ENCODE measurements at places on chromosomes 7 and 10.
A peak's percentile ranks its signal among the peaks of the same experiment; 100 is the strongest.

DNA sequence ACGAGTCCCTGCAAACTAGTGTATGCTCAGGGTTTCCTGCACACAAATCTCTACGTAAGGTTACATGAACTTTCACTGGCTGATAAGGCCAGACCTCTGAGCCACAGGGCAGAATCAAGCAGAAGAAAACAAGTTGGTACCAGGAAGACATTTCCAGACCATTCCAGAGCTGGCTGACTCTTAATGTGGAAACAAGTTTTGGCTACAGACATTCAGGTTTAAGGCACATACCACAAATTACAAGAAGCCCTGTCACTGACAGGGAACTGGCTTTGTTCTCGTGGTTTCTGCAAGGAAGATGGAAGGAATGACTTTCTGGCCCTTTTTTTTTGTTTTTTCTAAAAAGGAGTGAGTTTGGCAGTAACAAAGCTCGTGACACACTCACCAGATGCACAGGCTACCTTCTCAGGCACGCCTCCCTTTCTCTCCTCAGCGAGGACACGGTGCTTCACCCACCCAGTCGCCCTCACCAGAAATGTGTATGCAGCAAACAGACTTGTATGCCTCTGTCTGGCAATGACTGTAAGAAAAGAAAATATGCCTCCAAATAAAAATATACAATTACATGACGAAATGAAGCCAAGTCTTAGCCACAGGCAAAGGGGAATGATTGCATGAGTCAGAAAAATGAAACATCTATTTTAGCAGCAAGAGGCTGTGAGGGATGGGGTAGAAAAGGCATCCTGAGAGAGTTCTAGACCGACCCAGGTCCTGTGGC lies 22.6 kb downstream of the PLAC9 start:
- no peak for DNase-seq
- H3K27ac ChIP-seq: peak overlapping the region; percentile 68
- no peak overlapping the region for H3K4me3 ChIP-seq
- peaks cover 90% of the 10 kb centered on the region for H3K36me3 ChIP-seq

DNA sequence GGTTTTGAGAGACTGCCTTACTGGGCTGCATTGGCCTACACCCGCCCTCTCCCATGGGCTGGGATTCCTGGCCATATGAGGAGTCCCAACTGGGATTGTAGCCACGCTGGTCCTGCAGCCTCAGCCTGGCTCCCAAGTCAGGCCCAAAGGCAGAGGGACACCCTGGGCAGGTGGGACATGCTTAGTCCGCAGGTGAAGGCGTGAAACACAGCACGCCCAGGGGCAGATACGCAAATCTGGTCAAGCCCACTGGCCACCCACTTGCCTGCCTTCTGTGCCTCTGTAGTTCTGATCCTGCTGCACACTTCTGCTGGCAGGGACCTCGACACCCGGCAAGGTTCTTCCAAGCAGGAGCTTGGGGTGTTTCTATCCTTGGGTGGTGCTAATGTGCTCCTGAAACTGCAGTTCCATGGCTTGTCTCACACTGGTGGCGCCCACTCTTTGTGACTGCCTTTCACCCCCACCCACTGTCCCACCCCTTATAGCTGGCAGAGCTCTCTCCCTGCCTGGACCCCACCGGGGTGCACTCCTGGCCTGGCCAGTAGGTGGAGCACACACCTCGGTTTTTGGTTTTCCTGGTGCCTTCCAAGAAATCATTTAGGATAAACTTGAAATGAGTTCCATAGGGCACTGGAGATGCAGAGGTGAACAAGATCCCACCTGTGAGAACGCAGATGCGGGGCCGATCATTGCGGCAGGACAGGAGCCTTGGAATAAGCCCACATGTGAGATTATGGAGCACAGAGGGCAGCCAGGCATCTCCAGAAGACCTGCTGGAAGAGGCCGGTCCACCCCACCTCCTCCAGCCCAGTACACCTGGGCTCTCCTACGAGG lies 47.9 kb downstream of the MKI67 start:
- H3K4me3 ChIP-seq: no peak overlapping the region
- no peaks in the 10 kb centered on the region for H3K27me3 ChIP-seq
- DNase-seq: peak; percentile 57
- H3K36me3 ChIP-seq: peaks cover 36% of the 10 kb centered on the region

DNA sequence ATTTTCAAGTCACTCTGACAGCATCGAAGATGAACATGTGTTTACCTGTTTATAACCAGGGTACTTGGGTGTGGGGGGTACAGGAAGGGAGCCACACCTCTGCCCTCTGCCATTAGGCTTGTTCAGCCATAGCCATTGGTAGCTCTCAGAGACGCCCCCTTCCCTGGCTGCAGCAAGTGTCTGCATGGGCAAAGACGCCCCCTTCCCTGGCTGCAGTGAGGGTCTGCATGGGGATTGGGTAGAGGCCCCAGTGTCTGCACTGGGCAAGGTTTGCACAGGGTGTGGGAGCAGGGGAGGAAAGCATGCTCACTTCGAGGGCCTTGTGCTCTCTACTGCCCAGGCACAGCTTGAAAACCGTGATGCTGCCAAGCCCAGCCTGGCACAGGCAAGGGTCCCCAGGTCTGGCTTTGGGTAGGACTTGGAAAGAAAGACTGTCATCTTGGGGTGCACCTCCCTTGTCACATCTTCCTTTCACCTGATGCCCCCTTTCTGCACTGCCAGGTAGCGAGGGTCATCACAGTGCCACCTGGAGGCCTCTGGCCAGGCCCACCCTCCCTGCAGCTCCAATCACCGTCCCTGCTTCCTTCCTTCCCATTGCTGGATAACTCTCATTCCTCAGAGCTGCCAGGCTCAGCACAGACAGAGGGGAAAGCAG lies 3.7 kb downstream of the TMEM225B start:
- no peaks in the 10 kb centered on the region for H3K36me3 ChIP-seq
- no peak overlapping the region for H3K4me3 ChIP-seq
- H3K4me1 ChIP-seq: no peaks in the 10 kb centered on the region
- H3K27me3 ChIP-seq: no peaks in the 10 kb centered on the region
- DNase-seq: no peak

GRCh38 chr10:75295868-75296441 lies 60.2 kb upstream of the COMTD1 start:
- no peak overlapping the region for H3K27ac ChIP-seq
- no peaks in the 10 kb centered on the region for H3K36me3 ChIP-seq
- DNase-seq: no peak
- H3K4me1 ChIP-seq: peaks cover 2% of the 10 kb centered on the region
- H3K4me3 ChIP-seq: no peak overlapping the region

- no peak for DNase-seq
- peak overlapping the region; percentile 85 for H3K27ac ChIP-seq
- no peaks in the 10 kb centered on the region for H3K27me3 ChIP-seq
- H3K4me3 ChIP-seq: peak overlapping the region; percentile 92
- peaks cover 20% of the 10 kb centered on the region for H3K36me3 ChIP-seq
These were observed 2.3 kb downstream of the ELMO1 start for GRCh38 chr7:37446371-37446770.

DNA sequence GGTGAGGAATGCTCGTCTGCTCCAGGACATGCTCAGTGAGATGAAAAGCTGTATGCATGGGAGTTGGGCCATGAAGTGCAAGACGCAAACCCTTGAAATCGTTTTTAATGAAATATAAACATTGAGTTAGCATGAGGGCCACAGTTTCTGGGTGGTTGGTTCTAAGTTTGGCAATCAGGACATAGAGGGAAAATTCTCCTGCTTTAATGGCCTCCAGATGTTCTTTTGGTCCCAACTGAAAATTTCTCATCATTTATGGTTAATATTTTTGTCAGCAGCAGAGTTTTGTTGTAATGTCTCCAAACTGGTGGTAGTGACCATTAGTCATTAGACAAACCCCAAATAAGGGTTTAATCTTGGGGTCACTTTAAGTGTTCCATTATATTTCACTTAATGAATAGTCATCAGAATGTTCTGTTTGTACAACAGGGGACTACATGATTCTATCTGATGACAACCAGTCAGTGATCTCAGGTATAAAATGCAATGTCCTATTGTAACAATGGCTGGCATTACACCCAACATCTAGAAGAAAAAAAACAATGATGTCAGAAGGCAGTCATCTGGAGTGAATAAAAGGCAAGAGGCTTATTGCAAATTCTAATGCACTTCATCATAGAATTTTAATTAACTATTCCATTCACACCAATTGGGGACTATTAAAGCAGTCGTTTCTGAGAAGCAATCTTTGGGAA lies 197.4 kb downstream of the JCAD start:
- H3K4me1 ChIP-seq: no peaks in the 10 kb centered on the region
- no peaks in the 10 kb centered on the region for H3K36me3 ChIP-seq
- H3K27me3 ChIP-seq: peaks cover 4% of the 10 kb centered on the region
- no peak overlapping the region for H3K27ac ChIP-seq
- no peak for DNase-seq
- H3K4me3 ChIP-seq: no peak overlapping the region

DNA sequence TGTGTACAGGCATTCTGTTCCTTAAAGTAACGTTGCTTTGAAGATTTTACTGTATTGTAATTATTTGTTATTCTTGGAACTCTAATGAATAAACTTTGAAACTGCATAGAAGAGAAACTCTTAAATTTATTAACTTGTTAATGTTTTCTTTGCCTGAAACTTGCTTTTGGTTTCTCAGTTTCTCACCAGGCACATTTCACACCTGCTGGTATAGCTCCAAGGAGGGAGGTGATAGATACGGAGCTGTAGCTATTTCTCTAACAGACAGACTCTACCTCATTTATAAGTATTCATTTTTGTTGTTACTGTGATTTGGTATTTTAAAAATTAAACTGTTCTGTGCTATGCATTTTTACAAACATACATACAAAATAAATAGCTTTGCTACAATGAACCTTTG lies 32.7 kb downstream of the R3HCC1L start:
- no peak for DNase-seq
- H3K36me3 ChIP-seq: peaks cover 32% of the 10 kb centered on the region
- H3K4me1 ChIP-seq: peaks cover 29% of the 10 kb centered on the region
- H3K27ac ChIP-seq: no peak overlapping the region

- no peaks in the 10 kb centered on the region for H3K36me3 ChIP-seq
- peaks cover 3% of the 10 kb centered on the region for H3K27me3 ChIP-seq
- no peak for DNase-seq
- no peak overlapping the region for H3K27ac ChIP-seq
- H3K4me3 ChIP-seq: no peak overlapping the region
These were observed 78.7 kb upstream of the ARID5B start for GRCh38 chr10:61822781-61823230.

DNA sequence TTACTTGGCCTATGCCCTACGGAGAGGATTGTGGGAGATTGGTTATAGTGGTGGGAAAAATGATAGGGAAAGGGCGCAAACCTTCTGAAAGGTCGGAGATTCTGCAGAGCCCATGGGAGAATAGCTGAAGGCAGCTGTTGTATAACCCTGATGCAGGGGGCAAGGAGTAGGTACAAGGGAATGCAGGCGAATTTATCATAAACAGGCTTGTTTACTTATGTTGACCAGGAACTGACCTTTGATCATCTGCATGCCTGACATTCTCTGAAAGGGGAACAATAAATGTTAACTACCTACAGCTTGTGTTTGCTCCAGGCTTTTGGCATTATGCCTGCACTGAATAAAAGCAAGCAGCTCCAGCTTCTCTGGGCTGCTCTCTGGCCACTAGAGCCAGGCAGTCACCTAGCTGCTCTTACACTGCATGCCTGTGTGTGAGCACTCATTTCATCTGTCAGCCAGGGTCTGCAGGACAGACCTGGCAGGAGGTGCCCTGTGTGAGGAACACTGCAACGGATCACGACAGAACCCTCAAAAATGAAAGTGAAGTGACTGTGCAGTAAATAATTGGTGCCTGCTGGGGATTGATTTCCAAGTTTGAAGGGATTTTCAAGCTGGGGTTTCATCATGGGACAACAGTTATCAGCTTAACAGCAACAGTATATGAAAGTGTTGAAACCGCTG lies 31.1 kb upstream of the ABCA13 start:
- H3K4me3 ChIP-seq: no peak overlapping the region
- DNase-seq: no peak
- no peaks in the 10 kb centered on the region for H3K27me3 ChIP-seq
- no peak overlapping the region for H3K27ac ChIP-seq

GRCh38 chr7:152615031-152615741 lies 60.8 kb downstream of the XRCC2 start:
- DNase-seq: no peak
- no peak overlapping the region for H3K27ac ChIP-seq
- H3K27me3 ChIP-seq: no peaks in the 10 kb centered on the region
- H3K4me3 ChIP-seq: no peak overlapping the region

- no peak overlapping the region for H3K4me3 ChIP-seq
- no peaks in the 10 kb centered on the region for H3K36me3 ChIP-seq
- H3K4me1 ChIP-seq: no peaks in the 10 kb centered on the region
- no peak for DNase-seq
- H3K27me3 ChIP-seq: peaks cover 27% of the 10 kb centered on the region
- H3K27ac ChIP-seq: no peak overlapping the region
These were observed 41.1 kb upstream of the CNPY1 start for GRCh38 chr7:155587486-155587885.

DNA sequence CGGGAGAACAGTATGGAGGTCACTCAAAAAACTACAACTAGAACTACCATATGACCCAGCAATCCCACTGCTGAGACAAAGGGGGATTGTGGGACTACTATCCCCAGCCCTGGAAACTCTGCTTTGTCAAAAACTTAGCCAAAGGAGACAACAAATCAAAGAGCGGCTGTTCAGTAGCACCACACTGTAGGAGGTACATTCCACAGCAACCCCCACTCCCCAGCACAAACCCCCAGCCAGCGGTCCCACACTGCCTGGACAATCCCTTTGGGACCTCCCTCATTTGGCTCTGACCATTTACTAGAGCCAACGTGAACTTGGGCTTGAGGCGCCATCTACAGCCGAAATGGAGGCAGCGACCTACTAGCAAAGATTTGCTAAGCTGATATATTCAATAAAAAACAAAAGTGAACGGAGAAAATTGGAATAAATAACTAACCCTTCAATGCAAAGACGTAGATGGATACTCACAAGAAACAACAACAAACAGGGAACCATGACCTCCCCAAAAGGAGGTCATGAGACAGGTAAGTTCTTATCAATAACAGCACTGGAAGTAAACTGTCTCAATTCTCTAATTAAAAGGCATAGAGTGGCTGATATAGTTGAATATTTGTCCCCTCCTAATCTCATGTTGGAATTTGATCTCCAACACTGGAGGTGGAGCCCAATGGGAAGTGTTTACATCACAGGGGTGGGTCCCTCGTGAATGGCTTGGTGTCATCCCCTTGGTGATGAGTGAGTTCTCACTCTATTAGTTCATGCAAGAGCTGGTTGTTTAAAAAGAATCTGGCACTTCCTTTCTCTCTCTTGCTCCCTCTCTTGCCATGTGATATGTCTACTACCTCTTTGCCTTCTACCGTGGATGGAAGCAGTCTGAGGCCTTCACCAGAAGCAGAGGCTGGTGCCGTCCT lies 119.0 kb upstream of the KCNMA1 start:
- no peaks in the 10 kb centered on the region for H3K4me1 ChIP-seq
- no peak overlapping the region for H3K4me3 ChIP-seq
- no peak overlapping the region for H3K27ac ChIP-seq
- peak; percentile 55 for DNase-seq

DNA sequence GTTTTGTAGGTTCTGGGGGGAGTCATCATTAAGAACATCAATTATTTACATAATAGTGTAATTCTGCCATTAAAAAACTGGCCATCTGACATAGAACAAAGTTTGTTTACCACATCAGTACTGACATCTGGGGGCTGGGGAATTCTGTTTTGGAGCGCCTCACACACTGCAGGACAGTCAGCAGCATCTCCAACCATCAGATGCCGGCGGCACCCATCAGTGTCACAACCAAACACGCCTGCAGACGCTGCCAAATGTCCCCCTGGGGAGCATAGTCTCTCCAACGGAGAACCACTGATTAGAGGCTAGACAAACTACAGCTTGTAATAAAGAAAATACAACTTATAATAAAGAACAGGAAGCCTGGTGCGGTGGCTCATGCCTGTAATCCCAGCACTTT lies 26.0 kb downstream of the GNA12 start:
- DNase-seq: no peak
- H3K27me3 ChIP-seq: no peaks in the 10 kb centered on the region
- H3K4me3 ChIP-seq: no peak overlapping the region
- peaks cover 27% of the 10 kb centered on the region for H3K4me1 ChIP-seq

Measured in activated CD8-positive, alpha-beta T cell treated with anti-CD3 and anti-CD28 coated beads for 36 hours (primary cell).